NCI-H460 (cell line): ENCODE measurements at places on chromosomes 11 and 22. TPM values are rescaled to one million over a fixed set of nuclear protein-coding genes. Genes with fewer than 3 reads are reported as not detected.

- DNase-seq, result no peak
Observed at GRCh38 chr11:35418282-35419183, 825 bp downstream of the SLC1A2 start.

VPREB3 gene
- total RNA-seq, result not detected in 2 replicates

- DNase-seq, result no peak
Observed at GRCh38 chr11:106242718-106243415, 165.4 kb downstream of the AASDHPPT start.

DNA sequence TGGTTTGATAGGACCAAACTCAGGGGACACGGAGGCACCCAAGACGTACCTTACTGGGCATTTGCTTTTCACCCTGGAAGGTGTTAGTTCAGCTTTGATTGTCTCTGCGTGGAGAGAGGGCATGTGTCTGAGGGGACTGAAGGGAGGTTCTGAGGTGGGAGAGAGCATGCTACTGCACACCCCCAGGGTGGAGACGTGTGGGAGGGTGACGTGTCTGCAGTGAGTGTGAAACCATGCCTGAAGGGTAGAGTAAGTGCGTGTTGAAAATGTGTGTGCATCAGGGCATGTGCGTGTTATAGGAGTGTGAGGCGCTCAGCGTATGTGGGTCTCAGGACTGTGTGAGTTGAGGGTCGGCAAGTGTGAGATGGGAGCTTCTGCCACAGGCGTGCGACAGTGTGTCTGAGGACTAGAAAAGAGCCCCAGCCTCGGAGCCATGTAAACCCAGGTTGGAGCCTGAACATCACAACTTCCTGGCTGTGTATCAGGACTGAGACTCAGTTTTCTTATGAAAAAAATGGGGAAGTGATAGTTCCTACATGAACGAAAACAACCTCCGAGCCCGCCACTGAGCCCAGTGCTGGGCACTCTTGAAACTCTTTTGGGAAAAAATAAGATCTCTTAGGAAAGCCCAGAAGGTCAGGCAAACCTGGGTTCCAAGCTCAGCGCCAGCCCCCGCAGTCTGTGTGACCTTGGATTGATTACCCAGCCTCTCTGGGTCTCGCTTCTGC, 11.8 kb upstream of the KCNJ11 start:
- DNase-seq, result no peak

MPPED2 gene
- not detected in 2 replicates for total RNA-seq
